Uterus (tissue), 4 donors: ENCODE measurements at places on chromosomes 4 and X. TPM values are rescaled to one million over a fixed set of nuclear protein-coding genes. Genes with fewer than 3 reads are reported as not detected.

Gene DMRTC1B
- total RNA-seq = not detected

Gene IL2
- total RNA-seq = not detected

Gene SHISA3
- total RNA-seq = 1.8 TPM

Gene NKRF
- total RNA-seq = 9.7 TPM

Gene POU4F2
- not detected for total RNA-seq

Gene PSAPL1
- not detected for total RNA-seq

Gene FMR1NB
- not detected for total RNA-seq

Gene PAQR3
- total RNA-seq = 23.2 TPM

Gene DDIT4L
- 2.1 TPM for total RNA-seq

Gene MAGEC1
- total RNA-seq = not detected
